Eye (tissue), 1 donor: ENCODE measurements at places on chromosomes 16 and 17.

DNA sequence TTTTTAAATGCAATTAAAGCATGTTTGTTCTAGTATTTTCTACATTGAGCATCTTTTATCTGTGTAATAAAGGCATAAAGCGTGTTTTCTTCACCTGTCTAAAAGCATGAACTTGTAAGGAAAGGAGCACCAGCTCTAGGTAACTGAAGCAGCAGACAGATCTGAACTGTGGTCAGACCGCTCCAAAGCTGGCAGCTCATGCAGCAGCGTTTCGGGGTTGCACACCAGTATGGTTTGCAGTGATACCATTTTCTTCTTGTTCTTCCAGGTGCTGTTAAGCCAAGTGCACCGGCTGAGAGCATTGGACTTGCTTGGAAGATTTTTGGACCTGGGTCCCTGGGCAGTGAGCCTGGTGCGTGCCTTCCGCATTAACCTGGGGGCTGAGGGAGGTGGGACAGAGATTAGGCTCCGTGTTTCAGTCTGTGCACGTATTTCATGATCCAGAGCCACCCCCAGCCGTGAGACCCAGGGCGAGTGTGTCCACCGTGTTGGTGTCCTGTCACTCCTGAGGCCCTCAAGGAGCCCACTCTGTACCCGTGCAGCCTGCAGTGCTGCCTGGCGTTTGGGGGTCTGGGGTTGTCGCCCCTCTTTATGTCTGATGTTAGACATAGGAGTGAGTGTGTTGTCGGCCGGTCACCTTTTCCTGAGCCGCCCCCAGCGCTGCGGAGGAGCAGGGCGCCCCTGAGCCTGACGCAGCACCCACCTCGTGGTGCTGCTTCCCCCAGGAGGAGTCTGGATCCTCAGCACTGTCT is 136.3 kb upstream of the CHMP6 start:
- DNase-seq: no peak

- no peak for DNase-seq
Observed at GRCh38 chr16:30837904-30838303, 50.9 kb upstream of the ZNF629 start.

DNA sequence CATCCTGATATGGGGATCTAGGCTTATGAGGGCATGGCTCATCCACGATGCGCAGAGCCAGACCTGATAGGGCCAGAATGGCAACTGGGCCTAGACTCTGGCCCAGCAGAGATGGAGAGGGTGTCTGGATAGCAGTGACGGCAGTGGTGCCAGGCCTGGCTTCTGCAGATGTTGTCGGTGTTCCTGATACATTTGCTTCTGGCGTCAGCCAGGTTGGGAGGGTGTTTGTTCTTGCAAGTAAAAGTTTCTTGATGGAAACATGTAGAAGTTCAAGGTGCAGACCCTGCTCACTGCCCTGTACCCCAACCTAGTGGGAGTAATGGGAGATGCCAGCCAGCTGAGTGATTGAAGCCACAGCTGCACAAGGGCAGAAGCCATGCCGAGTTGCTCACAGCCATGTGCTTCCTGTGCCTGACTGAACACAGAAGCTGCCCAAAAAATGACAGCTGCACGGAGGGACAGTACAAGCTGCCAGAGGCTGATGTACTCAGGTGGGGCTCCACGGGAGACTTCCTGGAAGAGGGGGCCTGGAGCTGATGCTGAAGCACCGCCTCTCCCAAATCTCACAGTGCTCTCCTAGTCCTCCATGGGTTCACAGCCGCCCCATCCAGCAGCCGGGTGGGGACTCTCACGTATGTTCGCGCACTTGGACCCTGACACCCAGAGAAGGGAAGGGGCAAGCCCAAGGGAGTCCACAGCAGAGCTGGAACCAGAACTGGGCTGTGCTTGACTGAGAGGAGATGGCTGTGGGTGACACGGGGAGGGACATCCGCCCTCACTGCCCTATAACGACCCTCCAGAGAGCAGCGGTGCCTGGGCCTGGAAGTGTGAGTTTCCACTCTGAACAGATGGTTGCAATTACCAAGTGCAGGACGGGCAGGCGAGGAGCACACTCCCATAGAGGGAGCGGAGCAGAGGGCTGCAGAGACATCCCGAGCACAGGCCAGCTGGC is 78.7 kb downstream of the N4BP1 start:
- DNase-seq: peak; percentile 63

GRCh38 chr17:31404028-31404949 is 12.8 kb downstream of the RAB11FIP4 start:
- DNase-seq: no peak

DNA sequence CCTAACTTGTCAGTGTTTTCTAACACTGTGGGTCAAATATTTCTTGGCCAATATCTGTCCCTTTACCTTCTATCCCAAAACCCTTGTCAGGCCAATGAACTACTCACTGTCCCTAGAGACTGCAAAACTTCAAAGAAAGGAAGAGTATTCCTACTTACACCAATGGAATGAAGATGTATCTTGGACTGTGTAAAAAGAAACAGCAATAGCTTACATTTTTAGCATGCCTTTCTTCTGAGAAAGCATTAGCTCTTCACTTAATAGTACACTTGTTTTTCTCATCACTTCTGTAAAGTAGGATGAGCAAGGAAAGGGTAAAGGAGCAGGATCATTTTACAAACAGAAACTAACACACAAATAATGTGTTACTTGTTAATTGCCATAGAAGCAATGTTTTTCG is 73.9 kb downstream of the STH start:
- no peak for DNase-seq

DNA sequence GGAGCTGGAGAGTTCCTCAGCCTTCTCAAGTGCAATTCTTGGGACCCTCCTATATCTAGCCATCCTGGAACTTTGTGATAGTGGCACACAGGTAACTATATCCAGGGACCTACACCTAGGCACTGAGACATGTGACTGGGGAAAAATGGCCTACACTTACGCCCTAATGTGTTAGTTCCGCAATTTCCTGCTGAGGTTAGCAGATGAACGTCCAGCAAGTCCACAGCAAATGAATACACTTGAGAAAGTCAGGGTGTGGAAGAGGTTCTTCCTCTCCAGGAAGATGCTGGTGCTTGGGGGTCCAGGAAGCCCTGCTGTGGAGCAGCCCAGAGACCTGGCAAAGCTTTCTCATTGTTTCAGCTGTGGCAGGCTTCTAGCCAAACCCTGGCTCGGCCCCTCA is 20.8 kb downstream of the PIK3R5 start:
- no peak for DNase-seq

DNA sequence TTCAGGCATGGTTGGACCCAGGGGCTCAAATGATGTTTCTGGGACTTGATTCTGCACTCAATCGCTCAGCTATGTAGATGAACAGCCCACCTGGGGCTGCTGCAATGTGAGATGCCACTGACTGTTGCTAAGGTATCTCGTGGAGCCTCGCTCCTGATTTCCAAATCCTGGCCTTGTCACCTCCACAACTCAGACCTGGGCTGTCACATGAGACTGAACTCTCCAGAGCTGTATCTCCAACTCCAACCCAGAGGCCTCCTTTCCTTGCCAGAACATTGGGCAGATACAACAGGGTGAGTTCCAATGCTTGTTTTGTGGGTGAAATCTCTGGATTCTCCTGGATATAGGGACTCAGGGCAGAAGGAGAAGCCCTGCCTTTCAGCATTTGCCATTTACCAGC is 79.5 kb downstream of the GNAO1 start:
- no peak for DNase-seq

DNA sequence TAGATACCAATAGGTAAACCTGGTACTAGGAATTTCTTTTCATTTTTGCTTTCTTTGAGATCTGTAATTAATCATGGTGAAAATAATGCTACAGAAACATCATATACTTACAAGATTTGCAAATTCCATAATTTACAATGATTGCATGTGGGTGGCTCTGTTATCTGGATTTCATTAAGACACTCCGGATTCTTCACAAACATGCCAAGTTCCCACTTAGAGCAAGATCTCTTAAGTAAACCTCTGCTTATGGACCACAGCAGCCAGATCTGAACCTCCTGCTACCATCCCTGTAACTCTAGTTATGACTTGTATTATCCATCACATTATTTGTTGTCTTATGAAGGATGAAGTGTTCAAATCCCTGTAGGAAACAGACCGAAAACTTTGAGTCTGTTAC is 424.7 kb downstream of the CDH13 start:
- no peak for DNase-seq

- DNase-seq: no peak
Observed at GRCh38 chr16:79599256-79599836, 1.2 kb downstream of the MAF start.

DNA sequence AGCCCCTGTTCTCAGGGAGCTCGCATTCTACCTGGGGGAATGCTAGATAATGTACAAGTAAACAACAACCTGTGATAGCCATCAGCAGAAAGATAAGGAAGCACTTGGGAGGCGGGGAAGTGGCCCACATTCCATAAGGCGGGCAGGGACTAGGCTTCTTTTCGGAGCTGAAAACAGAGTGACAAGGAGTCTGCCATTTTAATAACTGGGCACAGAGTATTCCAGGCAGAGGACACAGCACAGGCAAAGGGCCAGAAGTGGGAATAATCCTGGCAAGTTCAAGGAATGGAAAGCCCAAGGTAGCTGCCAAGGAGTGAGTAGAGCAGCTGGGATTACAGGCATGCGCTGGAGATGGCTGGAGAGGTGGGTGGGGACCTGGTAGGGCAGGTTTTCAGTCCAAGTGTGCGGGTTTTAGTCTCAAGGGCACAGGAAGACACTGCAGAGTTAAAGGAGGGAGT is 24.3 kb downstream of the USP43 start:
- no peak for DNase-seq

- no peak for DNase-seq
Observed at GRCh38 chr17:82631544-82631943, 16.7 kb downstream of the WDR45B start.

DNA sequence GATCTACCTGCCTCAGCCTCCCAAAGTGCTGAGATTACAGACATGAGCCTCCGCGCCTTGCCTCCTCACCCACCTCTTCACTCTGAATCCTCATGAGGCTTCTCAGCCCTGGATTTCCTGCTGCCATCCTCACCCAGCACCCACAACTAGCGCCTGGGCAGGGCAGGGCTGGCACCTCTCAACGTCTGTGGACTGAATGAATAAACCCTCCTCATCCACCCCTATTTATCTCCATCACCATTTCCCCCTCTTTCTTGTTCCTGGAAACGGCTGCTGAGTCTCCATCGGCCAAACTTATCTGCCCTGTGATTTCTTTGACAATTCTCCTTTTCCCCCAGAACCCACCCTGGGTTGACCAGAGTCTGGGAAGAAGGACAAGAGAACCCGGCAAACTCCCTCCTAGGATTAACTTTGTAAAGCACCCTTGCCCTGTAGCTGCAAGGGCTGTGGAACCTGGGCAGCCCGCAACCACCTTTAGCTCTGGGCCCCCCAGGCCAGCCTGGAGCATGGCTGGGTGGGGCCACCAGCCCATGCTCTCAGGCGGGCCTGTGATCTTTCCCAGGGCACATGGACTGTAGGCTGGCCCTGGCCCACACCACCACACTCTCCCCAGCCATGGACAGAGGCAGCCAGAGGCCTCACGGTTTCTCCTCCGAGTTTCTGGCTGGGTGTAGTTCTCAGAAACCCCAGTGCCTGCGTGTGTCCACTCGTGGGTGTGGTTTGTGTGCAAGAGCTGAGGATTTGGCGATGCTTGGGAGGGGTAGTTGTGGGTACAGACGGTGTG is 2.4 kb downstream of the SPN start:
- no peak for DNase-seq

DNA sequence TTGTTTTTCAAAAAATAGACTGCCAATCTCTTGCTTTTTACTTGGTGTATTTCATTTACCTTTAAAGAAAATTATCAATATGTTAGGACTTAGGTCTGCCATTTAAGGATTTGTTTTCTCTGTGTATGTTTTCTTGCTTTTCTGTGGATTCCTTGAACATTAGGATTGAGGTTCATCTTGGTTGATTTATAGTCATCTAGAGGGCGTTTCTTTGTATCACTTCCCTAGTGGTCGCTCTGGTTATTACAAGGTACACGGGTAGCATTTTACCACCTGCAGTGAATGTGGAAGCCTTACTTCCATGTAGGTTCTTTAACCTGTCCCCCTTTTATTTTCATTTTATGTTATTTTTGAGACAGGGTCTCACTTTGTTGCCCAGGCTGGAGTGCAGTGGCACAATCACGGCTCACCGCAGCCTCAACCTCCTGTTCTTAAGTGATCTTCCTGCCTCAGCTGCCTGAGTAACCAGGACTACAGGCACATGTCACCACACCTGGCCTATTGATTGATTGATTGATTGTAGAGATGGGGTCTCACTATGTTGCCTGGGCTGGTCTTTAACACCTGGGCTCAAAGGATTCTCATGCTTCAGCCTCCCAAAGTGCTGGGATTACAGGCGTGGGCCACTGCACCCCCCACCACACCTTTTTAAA is 35.2 kb upstream of the CBX4 start:
- peak; percentile 46 for DNase-seq

DNA sequence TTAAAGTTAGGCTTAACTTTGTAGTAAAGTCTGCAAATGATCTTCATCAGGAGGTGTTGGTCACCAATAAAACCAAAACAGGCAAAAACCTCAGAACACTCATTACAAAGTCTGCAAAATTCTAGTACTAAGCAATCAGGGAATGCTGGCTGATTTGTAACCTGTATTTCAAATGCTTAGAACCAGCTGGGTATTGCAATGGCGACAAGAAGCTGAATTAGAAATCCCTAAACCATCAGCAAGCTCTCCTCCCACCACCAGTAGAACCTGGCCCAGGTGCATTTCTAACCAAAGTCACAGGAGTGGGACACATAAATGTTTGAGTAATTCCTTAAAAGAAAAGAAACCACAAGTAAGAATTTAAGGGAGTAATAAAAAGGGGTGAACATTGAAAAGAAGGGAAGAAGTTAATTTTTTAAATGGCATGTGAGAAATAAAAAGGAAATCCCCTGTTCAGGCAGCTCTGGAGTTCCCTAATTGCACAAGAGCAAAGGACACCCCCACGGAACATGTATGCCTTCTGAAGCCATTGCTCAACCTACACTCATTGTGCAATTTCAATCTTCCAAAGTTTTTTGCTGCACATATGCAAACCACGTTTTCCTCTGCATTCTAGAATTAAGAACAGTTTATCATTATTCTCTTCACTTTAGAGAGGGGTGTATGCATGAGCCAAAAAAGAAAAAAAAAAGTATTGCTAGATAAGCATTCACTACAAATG is 102.9 kb downstream of the HIC1 start:
- no peak for DNase-seq

DNA sequence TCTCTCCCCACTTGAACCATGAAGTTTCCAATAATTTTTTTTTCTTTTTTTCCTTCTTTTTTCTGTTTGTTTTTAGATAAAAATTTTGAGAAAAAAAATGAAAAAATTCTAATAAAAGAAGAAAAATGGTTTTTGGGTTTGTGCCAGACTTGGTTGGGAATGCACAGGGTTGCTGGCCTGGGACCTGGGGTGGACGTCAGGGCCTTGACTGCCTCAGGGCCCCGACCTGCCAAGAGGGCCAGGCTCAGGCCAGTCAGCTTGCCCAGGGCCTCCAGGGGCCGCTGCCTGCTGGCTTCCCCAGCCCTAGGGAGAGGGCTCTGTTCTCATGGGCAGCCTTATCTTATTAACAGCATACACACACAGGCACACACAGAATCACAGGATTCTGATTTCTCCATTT is 6.5 kb downstream of the TBX6 start:
- DNase-seq: no peak

DNA sequence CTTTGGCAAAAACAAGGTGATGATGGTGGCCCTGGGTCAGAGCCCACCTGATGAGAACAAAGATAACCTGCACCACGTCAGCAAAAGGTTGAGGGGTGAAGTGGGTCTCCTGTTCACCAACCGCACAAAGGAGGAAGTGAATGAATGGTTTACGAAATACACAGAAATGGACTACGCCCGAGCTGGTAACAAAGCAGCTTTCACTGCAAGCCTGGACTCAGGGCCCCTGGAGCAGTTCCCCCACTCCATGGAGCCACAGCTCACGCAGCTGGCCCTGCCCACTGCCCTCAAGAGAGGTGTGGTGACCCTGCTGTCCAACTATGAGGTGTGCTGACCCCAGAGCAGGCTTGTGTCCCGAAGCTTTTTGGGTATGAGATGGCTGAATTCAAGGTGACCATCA is 29.7 kb upstream of the DLX4 start:
- no peak for DNase-seq
